ENCODE measurements at places on chromosomes 13 and 19.
A peak's percentile ranks its signal among the peaks of the same experiment; 100 is the strongest.

DNA sequence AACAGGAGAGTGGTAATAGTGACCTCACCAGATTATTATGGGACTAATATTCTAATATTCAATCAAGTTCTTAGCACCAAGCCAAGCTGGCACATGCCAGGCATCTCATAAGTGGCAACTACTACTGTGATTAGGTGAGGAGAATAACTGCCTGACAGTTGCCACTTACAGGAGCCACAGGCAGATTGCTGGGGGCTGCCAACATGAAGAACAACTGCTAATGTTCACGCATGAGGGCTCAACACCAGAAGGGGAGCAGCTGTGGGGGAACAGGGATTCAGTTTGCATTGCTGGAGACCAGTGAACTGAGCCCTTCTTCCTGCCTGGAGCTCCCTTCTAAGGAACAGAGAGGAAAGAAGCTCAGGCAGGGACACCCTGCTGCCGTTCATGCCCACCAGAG, 504.5 kb downstream of the FOXO1 start:
- DNase-seq: no peak

DNA sequence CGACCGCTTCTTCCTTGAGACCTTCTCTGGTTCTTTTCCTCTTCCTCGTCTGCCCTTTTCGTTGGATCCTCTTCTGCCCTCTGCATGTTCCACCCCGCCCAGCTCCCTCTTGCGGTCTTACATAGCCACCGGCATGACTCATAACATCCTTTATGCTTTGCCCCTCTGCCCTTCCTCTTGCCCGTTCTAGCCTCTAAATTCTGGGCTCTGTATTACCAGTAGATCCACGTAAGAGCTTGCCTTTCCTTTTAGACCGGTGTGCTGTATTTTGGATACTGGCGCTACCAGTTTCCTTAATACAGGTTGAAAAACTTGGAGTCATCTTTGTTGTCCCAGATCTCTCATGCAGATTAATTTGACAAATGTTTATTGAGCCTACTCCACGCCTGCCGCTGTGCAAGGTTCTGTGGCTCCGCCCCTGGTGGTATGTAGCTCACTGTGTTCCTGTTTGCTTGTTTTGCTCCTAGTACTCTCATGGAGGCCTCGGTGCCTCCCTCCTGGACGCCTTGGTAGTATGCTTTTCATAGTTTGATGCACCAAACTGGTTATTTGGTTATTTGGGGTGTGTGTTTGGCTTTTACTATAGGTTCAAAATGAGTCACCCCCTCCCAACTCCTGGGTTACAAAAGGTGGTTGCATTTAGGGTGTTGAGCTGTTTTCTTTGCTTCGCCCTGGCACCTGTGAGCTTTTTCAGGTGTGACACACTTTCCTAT, 1.7 kb downstream of the GTF3A start:
- DNase-seq: peak; percentile 45

- DNase-seq: no peak
These were observed 40.1 kb downstream of the HSPH1 start for GRCh38 chr13:31121379-31122140.

DNA sequence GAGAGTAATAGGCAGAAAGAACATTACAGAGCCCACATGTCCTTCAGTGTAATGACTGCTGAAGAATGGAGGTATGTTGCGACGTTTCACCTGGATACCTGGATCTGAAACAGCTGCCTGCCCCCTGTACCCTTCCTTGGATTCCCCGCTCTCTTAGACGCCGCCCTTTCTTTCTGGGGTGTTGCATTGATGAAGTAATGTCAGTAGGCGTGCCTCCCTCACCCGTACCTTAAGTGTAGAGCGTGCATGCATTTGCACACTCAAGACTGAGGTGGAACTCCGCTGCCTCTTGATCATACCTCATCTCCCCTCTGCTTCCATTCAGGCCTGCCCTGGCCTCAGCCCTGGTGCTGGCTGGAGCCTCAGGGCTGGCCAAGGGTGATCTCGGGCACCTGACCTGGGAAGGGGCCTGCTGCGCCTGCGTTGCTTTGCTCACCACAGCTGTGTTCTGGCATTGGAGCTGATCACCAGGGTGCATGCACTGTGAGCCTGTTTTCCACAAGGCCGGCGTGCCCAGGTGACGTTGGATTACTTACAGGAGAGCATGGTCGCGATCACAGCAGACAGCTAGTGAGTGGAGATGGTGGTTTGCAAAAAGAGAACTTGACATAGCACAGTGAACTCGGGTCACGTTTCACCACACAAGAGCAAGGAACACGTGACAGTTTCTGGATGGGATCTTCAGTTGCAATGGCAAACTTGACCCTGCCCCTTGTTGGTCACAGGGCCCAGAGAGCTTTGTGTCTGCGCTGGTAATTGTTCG, 99.0 kb downstream of the ARHGEF7 start:
- DNase-seq: no peak

DNA sequence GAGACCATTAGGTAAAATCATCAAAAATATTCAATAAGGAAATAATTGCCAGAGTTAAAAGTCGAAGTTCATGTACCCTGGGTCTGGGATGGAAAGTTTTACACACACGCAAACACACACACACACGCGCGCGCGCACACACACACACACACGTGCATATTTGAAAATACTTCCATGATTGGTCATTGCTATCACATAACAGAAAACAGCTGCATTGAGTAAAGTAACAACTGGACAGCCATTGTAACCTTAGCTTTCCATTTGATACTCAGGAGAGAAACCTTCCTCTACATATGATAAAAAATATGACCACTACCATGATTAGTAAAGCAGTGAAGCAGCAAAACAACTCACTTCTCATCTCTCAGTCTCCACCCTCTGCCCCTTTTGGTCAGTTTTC, 490.0 kb upstream of the SGCG start:
- DNase-seq: no peak

DNA sequence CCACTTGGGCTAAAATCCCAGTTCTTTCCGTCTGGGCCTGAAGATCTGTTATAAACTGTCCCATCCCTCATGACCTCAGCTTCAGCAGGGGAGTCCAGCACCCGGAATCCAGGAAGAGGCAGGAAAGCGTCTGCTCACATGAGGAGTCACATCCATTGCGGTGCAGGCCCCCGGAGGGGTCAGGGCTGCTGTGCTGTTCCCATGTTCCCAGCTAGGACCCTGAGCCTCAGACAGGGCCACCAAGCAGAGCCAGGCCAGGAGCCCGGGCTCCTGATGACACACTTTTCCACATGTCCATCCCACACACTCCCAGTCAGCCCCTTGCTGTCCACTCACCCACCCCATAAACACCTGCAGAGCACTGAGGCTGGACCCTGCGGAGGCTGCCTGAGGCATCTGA, 45.3 kb upstream of the VSTM2B start:
- DNase-seq: no peak

DNA sequence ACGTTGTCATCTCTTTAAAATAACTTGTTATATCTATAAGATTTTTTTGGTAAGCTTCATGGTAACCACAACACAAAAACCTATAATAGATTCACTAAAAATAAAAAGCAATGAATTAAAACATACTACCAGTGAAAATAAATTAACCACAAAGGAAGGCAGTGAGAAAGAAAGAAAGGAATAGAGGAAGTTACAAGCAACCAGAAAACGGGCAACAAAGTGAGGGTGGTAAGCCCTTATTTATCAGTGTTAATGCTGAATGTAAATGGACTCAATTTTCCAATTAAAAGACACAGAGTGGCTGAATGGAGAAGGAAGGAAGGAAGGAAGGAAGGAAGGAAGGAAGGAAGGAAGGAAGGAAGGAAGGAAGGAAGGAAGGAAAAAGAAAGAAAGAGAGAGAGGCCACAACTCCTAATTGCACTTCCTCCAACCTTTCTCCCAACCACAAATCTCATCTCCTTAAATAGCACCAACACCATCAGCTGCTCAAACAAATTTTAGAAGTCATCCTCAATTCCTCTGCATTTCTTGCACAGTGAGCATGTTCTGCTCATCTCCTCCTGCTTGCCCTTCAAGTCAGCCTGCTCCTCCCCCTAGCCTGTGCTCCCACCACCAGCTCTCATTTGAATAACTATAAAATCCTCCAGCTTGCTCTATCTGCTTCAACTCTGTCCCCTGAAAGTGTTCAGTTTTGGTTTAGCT, 48.6 kb downstream of the CCNA1 start:
- no peak for DNase-seq

DNA sequence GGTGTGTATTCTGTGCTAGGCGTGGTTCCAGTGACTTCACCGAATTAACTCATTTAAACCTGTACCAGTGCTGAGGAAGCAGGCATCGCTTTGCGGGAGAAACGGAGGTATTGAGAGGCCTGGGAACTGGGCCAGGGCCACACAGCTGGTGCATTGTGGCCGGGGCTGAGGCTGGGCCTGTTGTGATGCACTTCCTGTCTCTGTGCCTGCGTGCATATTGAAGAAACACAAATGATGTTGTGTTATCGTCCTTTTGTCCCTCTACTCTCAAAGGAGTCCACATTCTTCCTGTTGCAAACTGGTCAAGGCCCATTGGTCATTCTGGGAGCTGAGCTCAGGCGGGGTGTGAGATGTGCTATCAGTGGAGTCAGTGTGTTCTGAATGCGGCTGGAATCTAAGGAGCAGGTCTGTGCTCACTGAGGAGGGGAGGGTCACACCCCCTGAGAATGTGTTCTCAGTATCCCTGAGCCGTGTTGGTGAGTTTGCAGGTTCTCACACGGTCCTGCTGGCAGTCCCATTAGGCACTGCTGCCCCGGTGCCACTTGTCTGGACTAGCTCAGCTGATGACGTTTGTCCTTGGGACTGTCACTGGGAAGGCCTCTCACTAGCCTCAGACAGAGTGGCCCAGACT, 62.1 kb downstream of the ARHGEF7 start:
- DNase-seq: no peak

DNA sequence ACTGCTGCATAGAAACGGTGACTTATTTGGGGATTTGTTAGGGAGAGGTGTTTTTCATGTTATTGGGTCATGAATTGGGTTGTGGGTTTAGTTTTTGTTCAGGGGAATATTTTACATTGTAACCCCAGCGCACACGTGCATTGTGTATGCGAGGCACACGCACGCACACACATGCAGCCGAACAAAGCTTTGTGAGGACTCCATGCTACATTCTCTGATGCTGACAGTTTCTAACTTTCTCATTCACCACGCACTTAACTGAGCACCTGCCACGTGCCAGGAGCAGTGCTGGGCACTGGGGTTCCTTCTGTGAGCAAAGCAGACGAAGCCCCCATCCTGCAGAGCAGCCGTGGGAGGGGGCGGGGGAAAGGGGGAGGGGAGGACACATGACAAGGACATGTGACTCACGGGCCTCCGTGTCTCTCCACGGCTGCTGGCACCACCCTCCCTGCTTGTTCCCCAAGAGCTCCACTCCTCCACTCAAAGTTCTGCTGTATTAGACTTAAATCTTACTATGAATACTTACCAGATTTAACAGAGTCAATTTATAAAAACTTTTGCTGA, 55.6 kb downstream of the SLC7A9 start:
- no peak for DNase-seq

DNA sequence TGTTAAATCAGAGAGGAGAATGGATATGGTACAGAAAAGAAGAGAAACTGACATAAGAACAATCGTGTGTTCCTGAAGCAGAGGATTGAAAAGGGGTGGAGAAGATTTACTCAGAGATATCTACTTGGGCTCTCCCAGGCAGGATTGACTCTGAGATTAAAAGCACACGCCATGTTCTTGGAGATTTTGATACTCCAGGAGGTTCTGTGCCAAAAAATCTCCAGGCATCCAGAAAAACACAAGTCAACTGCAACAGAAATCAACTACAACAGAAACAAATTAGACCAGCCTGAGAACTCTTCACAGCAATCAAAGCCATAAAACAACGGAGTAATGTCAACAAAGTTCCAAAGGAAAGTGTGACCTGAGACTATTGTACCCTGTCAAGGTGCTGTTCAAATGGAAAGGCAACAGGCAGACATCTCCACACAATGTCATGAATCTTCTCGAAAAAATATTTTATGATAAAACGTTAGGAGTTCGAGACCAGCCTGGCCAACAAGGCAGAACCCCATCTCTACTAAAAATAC, 104.2 kb downstream of the UBL3 start:
- DNase-seq: no peak

- DNase-seq: no peak
These were observed 169.7 kb downstream of the KLF5 start for GRCh38 chr13:73228546-73228945.

DNA sequence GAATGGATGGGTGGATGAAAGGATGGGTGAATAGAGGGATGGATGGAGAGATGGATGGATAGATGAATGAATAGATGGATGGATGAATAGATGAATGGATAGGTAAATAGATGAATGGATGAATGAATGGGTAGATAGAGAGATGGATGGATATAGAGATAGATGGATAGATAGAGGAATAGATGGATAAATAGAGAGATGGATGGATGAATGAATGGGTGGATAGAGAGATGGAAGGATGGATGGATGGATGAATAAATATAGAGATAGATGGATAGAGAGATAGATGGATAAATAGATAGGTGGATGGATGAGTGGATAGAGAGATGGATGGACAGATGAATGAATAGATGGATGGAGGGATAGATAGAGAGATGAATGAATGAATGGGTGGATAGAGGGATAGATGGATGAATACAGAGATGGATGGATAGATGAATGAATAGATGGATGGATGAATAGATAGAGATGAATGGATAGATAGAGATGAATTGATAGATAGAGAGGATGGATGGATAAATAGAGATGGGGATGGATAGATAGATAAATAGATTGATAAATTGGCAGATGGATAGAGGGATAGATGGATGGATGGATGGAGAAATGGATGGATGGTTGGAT, 106.7 kb upstream of the SOX1 start:
- DNase-seq: no peak

GRCh38 chr13:110714797-110715394, 1.4 kb downstream of the ING1 start:
- peak; percentile 11 for DNase-seq

- no peak for DNase-seq
These were observed 7.8 kb upstream of the CDK8 start for GRCh38 chr13:26246154-26246553.

- no peak for DNase-seq
These were observed 42.1 kb downstream of the TUBGCP3 start for GRCh38 chr13:112545856-112546255.

All from stimulated activated CD4-positive, alpha-beta T cell treated with anti-CD3 and anti-CD28 coated beads, Interleukin-12 subunit alpha, Interleukin-12 subunit beta, amount 100 ng/mL, for 24 hours (primary cell).